Stomach (tissue), 19 donors: ENCODE measurements at places on chromosomes 7 and 10.

- DNase-seq, result peak; percentile 97
Observed at GRCh38 chr7:140924821-140925421, at the start of gene BRAF. TSS of gene BRAF (minus strand) at chr7:140924929. CDS start at chr7:140924703, 226 bp downstream.

GRCh38 chr7:158473221-158473620, 114.4 kb downstream of the PTPRN2 start:
- peak; percentile 81 for DNase-seq

- DNase-seq, result peak; percentile 53
Observed at GRCh38 chr7:139918480-139918879, 89.4 kb downstream of the TBXAS1 start.

DNA sequence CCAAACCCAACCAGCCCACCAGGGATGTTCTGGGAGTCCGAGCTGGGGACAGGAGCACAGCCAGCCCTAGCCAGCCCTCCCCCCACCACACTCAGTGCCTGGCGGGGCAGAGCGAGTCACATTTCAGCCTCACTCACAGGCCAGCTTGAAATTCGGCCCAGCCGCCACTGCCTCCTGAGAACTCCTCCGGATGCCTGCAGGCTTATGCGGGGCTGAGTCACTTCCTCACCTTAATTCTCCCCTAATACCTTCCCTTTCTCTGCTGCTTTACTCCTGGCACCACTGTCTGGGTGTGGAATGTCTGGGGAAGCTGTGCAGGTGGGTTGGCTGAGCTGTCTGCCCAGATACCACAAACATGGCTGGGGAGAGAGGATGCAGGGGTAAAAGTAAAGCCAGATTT, 22.6 kb upstream of the DLG5 start:
- DNase-seq, result no peak
